Stimulated activated CD8-positive, alpha-beta memory T cell treated with anti-CD3 and anti-CD28 coated beads, Interleukin-7, amount 100 ng/mL, for 1 hour (primary cell): ENCODE measurements at places on chromosomes 1 and 21.

GRCh38 chr1:240646571-240647240 lies 34.8 kb upstream of the GREM2 start:
- no peak for DNase-seq

DNA sequence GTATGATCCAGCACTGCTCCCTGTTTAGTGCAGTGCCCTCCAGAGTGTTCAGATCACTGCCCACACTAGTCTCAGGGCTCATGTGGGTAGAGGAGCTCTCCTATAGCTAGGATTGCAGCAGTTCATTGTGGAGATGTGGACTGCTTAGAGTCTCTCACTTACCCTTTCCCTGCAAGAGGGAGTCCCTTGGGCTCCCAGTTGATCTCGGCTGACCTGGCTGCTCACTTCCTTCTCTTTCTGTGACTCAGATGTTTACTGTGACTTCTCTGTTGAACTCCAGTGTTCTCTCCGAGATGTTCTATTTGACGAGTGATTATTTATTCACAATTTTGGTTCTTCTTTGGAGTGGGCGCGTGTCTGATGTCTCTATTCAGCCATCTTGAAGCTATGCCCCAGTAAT lies 141.9 kb downstream of the PTBP2 start:
- no peak for DNase-seq

- peak; percentile 64 for DNase-seq
These were observed 76.0 kb downstream of the CD247 start for GRCh38 chr1:167442142-167442848.

DNA sequence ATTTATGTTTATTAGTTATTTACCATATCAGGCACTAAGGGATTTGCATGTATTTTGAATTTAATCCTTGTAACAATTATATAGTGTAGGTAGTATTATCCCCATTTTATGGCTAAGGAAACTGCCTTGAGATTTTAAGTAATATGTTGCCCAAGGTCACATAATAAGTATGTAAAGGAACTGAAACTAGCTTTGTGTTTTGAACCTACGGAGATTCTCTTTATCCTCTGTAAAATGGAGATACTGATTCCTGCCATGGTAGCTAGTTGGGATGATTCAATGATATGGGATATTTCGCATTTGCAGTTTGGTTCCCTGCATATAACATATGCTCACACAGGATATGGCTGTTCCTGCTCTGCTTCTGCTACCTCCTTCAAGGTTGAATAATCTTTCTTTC lies 144.3 kb downstream of the ST6GALNAC3 start:
- DNase-seq: no peak

- DNase-seq: no peak
These were observed 228.1 kb downstream of the C1orf94 start for GRCh38 chr1:34404804-34405203.

- DNase-seq: no peak
These were observed 4.7 kb downstream of the CCDC190 start for GRCh38 chr1:162856260-162856659.

DNA sequence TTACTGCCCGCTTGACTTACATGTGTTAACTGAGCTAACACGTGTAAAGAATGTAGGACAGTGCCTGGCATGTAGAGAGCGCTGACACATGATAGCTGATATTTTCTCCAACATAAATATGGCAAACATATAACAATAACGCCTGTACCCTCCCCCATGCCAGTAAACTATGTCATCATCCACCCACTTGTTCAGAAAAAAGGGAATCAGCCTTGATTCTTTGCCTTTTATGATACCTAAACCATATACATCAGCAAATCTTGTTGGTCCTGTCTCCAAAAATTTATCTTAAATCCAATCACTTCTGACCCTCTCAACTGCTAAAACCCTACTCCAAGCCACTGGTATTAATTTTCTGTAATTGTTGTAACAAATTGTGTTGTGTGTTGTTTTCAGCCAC lies 1.1 kb upstream of the ZNF692 start:
- DNase-seq: no peak
